ENCODE measurements at places on chromosomes 13 and 19. TPM values are rescaled to one million over a fixed set of nuclear protein-coding genes. Genes with fewer than 3 reads are reported as not detected.
A peak's percentile ranks its signal among the peaks of the same experiment; 100 is the strongest.

DNA sequence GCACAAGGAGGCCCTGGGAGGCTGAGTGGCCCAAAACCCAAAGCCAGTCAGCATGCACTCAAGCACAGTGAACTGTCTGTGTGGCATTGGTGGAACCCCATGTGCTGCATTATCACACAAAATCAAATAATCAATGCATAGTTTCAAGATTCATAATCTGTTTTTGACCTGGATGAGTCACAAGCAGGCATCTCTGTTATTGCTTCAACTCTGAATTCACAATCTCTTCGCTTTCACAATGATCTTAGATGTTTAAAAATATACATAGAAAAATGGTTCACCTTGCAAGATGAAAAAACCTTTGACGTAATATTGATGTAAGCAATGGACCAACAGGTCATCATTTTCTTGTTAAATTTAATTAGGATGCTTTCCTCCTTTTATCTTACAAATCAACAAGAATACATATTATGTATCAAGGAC is 455.4 kb downstream of the IRS2 start:
- H3K27ac ChIP-seq: no peak overlapping the region
- H3K27me3 ChIP-seq: no peaks in the 10 kb centered on the region
- no peaks in the 10 kb centered on the region for H3K36me3 ChIP-seq
- DNase-seq: no peak
- H3K4me3 ChIP-seq: no peak overlapping the region

- no peak overlapping the region for H3K27ac ChIP-seq
- no peak overlapping the region for H3K4me3 ChIP-seq
- no peak for DNase-seq
- H3K36me3 ChIP-seq: peaks cover 27% of the 10 kb centered on the region
Measured at GRCh38 chr13:41682766-41683165, 225.4 kb downstream of the RGCC start.

GRCh38 chr13:41352935-41353840 is 42.1 kb downstream of the NAA16 start:
- no peak overlapping the region for H3K4me3 ChIP-seq
- H3K36me3 ChIP-seq: peaks cover 31% of the 10 kb centered on the region
- no peak for DNase-seq

DNA sequence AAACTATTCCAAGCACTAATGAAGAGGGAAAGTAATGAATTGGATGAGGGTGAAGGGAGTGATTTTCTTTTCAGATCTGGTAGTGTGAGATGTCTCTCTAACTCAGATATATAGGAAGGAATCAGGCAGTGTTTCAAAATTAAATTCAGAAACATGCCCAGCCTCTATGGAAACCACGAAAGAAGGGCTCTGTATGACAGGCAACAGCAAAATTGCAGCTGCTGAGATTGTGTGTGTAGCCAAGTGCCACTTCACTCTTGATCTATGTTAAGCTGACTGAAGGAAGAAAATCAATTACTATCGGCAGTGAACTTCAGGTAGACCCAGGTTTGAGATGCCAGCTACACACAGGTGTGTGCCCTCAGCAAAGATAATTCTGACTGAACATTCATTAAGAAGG is 387.4 kb downstream of the PCDH9 start:
- DNase-seq: no peak
- H3K4me3 ChIP-seq: no peak overlapping the region
- H3K4me1 ChIP-seq: no peaks in the 10 kb centered on the region

DNA sequence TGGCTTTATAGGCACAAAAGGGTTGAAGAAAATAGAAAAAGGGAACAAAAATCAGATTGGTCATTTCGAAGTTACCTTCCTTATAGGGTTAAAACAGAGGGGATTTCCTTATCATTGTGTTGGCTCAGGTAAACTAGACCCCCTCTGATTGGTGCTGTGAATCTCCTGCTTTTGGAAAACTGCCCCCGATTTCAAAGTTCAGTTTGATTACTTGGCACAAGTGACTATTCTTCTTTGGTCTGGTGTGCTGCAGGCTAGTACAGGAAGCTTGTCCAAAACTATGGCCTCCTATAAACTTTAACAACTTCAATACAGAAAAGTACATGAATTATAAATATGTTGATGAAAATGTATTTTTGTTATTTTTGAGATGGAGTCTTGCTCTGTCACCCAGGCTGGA is 13.9 kb upstream of the TPTE2 start:
- H3K27me3 ChIP-seq: no peaks in the 10 kb centered on the region
- H3K27ac ChIP-seq: no peak overlapping the region
- H3K4me1 ChIP-seq: no peaks in the 10 kb centered on the region
- no peak for DNase-seq
- no peaks in the 10 kb centered on the region for H3K36me3 ChIP-seq

- no peaks in the 10 kb centered on the region for H3K36me3 ChIP-seq
- H3K4me3 ChIP-seq: no peak overlapping the region
- no peak overlapping the region for H3K27ac ChIP-seq
- DNase-seq: no peak
Measured at GRCh38 chr19:41850381-41850780, 5.5 kb downstream of the DMRTC2 start.

- H3K27me3 ChIP-seq: no peaks in the 10 kb centered on the region
- no peak overlapping the region for H3K27ac ChIP-seq
- H3K4me1 ChIP-seq: no peaks in the 10 kb centered on the region
- H3K36me3 ChIP-seq: peaks cover under 1% of the 10 kb centered on the region
- no peak for DNase-seq
Measured at GRCh38 chr19:4500841-4501591, 17.3 kb downstream of the PLIN4 start.

DNA sequence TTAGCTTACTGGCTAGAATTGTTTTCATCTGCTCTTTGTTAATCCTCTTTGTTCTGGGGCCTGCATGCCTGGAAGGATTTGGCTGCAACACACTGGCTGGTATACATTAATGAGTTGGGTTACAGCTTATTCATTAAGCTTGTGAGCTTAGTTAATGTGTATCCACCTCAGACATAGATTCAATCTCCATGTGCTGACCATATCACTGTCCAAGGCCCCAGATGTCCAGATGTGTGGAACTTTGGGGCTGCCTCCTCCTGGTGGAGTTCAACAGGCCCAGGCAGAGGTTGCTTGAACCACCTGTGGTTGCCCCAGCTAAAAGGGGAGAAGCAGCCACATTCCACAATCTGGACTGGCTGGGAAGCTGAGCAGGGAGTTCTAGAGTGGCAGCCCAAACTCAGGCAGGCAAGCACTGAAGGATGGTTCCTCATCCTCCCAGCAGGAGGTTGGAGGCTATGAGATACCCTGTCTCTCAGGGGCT is 5.4 kb downstream of the DIAPH3 start:
- H3K4me1 ChIP-seq: peaks cover 13% of the 10 kb centered on the region
- H3K4me3 ChIP-seq: no peak overlapping the region
- DNase-seq: no peak
- H3K27ac ChIP-seq: no peak overlapping the region
- peaks cover 22% of the 10 kb centered on the region for H3K36me3 ChIP-seq

DNA sequence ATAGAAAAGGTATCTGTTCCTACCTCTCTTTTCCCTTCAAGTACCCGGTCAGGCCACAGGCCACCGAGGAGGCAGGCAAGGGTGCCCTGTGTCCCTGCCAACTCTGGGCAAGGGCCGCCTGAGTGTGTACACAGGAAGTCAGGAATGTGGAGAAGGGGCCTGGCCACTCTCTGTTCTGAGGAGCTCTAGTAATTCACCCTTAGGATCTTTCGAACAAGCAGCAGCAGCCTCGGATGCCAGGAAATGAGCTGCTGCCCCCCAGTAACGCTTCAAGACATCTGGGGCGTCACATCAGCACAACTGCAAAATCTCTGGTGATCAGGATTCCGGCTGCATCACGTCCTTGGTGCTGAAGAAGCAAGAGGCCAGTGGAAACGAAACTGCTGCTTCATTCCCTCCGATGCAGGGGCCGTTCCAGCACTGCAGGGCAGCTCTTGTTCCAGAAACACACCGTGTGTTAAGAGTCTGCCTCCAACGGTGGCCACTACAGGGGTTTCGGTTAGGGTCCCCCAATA is 2.0 kb downstream of the RAB20 start:
- peaks cover 27% of the 10 kb centered on the region for H3K4me1 ChIP-seq
- H3K27me3 ChIP-seq: peaks cover 13% of the 10 kb centered on the region
- peak overlapping the region; percentile 75 for H3K27ac ChIP-seq
- peak overlapping the region; percentile 89 for H3K4me3 ChIP-seq

- no peak overlapping the region for H3K27ac ChIP-seq
- no peaks in the 10 kb centered on the region for H3K36me3 ChIP-seq
- H3K4me1 ChIP-seq: no peaks in the 10 kb centered on the region
- H3K4me3 ChIP-seq: peak overlapping the region; percentile 80
Measured at GRCh38 chr13:101415358-101416174, 742 bp downstream of the NALCN start.

GRCh38 chr13:110945928-110946570 is 31.2 kb upstream of the ANKRD10 start:
- no peak overlapping the region for H3K27ac ChIP-seq
- H3K27me3 ChIP-seq: no peaks in the 10 kb centered on the region
- no peak overlapping the region for H3K4me3 ChIP-seq
- DNase-seq: no peak

C19orf85 gene
- not detected for total RNA-seq

OR7A5 gene
- not detected for total RNA-seq

CYSLTR2 gene
- total RNA-seq: 6.1 TPM

MCEMP1 gene
- not detected for total RNA-seq
